ENCODE measurements at places on chromosomes 16 and 17.

GRCh38 chr16:54459509-54460262 lies 173.1 kb upstream of the IRX3 start:
- DNase-seq, result no peak

DNA sequence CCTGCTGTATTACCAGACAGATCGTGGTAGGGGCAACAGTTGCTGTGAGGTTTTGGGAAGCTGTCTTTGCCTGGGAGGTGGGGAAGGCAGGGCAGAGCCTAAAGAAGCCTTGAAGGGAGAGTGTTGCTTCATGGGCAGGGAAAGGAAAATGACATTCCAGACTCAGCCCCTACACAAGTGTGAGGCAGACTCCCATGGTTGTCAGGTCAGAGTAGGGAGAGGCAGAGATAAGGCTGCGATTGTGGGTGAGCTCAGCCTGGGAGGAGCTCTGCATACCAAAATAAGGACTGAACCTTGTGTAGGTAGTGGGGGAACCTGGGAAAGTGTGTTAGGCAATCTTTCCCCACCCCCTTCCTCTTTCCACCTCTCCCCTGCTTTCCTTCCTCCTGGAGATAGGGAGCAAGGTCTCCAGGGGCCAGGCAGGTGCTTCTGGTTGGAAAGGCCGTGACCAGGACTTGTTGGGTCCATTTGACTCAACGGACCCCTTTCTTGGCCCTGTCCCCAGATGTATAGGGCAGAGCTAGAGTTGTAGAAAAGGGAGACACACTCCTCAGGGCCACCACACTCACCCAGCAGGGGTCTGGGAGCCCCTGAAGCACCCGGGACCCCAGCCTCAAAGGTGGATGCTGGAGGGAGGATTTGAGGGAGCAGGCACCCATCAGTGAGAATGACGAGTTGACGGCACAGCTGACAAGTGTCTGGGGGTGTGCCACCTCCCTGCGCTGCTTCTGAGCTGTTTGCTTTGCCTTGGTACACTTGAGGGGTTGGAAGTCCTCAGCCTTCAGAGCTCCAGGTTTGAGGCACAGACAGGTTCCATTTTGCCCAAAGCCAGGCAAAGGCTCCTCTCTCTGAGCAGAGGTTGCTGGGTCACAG lies 18.5 kb upstream of the TOB1 start:
- no peak for DNase-seq

- no peak for DNase-seq
Observed at GRCh38 chr16:24755201-24755874, 25.9 kb downstream of the TNRC6A start.

DNA sequence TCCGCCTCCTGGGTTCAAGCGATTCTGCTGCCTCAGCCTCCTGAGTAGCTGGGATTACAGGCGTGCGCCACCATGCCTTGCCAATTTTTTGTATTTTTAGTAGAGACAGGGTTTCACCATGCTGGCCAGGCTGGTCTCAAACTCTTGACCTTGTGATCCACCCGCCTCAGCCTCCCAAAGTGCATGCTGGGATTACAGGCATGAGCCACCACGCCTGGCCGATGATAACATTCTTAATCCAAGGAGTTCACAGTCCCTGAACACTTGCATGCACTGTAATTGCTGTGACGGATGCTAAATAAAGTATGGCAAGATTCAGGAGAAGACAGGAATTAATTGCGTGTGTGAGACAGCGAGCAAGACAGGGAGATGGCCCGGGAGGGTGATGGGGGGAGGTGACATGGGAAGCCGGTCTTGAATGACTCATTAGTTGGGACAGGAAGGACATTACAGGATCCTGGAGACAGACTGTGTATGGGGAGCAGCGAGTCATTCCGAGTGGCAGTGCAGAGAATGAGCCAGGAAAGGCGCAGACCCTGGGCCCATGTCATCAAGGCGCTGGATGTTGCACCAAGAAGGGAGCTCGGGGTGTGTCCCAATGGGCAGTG lies 6.7 kb downstream of the ABCA3 start:
- DNase-seq, result no peak

DNA sequence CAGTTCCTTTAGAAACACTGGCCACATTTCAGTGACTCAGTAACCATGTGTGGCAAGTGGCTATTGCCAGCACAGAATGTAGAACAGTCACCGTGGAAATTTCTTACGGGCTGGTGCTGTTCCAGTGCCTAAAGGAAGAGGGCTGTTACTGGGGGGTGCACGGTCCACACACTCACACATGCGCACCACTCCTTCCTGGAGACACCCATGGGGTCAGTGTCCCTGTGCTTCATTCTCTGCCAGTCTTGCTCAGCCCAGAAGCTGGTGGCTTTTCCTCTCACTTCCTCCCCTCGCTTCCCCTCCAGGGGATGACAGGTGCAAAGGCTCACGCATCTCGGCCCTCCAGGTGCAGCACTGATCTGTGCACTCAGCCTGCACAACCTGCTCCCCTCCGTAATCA lies 115.6 kb downstream of the CCDC182 start:
- peak; percentile 66 for DNase-seq

DNA sequence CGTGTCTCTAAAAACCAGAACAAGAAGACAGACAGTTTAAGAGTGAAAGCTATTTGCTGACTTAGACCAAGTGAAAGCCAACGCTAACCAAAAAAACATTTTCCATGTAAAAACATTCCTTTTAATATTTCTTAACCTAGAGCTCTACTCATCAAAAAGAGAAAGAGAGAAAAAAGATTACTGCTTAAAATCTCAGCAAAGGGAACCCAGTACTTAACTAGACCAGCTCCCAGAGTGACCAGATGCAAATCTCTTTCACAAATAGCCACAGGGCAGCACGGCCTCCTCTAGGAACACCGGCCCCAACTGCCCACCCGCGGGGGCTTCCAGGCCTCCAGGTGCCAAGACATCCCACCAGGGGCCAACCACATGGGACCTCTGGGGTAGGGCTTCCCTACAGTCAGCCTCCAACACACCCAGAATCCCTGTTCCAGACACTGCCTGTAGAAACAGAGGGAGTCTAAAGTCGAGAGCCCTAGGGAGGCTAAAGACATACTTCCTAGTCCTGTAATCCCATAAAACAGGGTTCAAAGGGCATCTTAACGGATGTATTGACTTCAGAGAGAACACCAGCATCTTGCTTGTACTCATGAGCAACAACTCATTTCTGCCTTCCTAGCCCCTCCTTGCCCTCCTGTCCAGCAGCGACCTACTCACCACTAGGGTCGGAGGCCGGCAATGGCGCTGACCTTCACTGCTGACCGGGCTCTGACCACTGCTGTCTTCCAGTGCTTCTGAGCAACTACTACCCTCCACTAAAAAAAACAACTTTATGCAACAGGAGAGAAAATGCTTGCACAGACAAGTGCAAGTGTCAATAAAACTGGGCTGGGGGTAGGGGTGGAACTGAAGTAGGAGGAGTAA lies 21.3 kb downstream of the ZCCHC14 start:
- no peak for DNase-seq

- DNase-seq, result no peak
Observed at GRCh38 chr17:37066322-37067255, 117.8 kb downstream of the AATF start.

DNA sequence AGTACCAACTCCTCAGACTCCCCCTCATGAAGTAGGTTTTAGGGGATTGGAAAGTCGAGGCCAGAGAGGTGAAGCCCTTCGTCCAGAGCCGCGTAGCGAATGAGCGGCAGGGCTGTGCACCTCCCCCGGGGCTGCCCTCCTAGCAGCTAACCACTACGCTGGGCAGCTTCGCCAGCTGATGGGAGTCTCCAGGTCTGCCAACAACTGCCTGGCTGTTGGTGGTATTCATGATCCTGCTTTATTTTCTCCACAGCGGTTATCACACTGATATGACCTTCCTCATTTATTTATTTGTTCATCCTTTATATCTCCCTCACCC lies 773 bp upstream of the NETO2 start:
- no peak for DNase-seq

DNA sequence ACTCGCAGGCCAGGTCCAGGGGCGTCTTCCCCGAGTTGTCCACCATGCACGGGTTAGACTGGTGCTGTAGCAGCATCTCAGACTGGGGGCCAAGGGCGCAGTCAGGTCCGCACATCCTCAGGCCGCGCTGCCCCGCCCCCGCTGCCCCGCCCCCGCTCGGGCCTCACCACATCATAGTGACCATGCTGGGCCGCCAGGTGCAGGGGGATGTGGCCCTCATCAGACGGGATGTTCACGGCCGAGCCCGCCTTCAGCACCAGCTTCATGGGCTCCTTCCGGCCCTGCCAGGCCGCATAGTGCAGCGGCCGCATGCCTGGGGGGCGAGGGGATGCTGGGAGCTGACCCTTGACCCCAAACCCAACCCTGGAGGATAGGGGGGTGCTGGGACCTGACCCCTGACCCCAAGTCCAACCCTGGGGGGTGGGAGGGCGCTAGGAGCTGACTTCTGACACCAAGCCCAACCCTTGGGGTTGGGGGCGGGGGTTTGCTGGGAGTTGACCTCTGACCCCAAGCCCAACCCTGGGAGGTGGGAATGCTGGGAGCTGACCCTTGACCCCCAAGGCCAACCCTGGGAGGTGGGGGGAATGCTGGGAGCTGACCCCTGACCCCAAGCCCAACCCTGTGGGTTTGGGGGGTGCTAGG lies 7.0 kb downstream of the CASKIN1 start:
- no peak for DNase-seq

DNA sequence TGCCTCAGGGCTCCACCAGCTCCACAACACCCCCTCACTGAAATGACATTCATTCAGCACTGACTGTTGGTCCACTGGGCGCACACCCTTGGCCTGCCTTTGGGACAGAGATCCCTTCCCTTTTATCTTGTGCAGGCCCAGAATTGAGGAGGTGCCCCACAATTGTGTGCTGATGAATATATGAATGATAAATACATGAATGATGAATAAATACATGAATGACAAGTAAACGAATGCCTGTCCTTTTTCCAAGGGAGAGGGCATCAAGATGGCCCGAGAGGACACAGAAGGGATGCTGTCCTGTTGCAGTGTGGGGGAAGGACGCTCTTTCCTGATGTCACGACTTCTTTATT lies 5.7 kb downstream of the CCR7 start:
- no peak for DNase-seq

GRCh38 chr17:1197781-1198490 lies 18.2 kb upstream of the ABR start:
- peak; percentile 86 for DNase-seq

- DNase-seq, result no peak
Observed at GRCh38 chr17:14452856-14453255, 152.0 kb downstream of the HS3ST3B1 start.

GRCh38 chr17:62822080-62822904 lies 14.2 kb upstream of the MARCHF10 start:
- DNase-seq, result no peak

- no peak for DNase-seq
Observed at GRCh38 chr16:1929105-1929504, 10.9 kb upstream of the HS3ST6 start.

- no peak for DNase-seq
Observed at GRCh38 chr17:75110234-75110937, 617 bp downstream of the ARMC7 start.

GRCh38 chr17:76382803-76383545 lies 1.4 kb upstream of the SPHK1 start:
- peak; percentile 78 for DNase-seq

DNA sequence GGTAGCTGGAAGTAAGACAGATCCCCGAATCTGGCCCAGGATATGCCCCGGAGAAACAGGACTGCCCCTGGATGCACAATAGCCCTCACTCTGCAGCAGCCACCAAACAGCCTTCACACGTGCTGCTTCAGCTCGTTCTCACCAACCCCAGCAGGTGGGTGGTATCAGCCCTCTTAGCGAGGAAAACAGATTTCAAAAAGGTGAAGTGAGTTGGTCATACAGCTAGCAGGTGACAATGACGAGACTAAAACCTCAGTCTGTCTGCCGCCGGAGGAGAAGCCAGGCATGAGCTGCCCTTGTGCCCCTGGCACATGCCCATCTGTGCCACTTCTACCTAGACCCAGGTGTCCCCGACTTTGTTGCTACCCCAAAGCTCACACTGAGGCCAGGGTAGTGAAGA lies 92.4 kb downstream of the YPEL2 start:
- DNase-seq, result no peak

DNA sequence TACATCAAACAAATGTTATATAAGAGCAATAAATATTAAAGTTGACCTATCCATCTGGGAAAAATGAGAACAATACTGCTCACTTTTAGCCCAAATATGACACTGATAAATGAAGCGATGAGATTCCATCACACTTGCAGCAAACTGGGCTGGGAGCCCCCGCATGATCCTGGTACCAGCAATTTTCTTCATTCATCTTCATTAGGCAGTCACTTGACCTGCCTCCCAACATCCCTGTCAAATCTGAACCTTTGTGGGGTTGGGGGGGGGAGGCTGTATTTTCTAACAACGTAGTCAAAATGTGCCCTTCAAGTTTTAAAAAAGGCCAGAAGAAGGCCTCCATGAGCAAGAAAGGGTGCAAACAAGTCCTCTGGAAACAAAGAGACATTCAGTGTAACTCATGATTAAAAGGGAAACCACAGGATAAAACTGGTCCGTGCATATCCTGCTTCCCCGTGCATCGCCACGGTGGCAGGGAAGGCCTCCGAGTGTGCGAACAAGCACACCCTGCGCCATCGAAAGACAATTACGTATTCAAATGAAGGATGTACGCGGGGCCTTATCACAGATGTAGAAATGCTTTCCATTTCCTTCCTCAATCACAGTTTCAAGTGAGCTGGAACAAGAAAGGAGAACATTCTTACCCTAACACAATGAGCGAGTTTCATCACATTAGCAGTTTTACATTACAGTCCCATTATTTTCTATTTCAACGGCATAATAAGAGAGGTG lies 48.4 kb downstream of the TOX3 start:
- no peak for DNase-seq

DNA sequence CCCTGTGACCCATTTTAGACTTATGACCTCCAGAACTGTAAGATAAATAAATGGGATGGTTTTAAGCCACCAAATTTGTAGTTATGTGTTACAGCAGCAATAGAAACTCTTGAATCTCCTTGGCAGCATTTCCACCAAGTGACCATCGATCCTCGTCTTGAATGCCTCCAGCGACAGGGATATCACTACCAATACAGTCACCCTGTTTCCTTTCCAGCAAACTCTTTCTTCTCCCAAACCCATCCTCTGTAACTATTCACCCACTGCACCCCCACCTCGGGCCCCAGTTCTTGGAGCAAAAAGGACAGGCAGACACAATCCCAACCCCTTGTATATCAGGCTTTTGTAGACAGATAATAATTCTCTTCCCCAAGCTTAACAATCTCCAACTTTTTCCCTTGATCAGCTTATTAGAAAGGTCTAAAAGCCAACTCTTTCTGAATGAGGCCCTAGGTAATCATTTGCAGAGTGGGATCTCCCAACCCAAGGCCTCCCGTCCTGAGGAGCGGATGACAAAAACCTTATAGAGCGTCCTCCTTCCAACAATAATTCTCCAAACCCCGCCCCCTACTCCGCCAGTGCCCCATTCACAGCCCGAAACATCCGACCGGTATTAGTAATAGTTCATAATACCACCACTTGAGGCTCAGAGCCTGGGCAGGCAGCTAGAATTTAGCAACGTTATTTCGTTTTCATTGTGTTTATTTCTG lies 14.7 kb upstream of the PLLP start:
- no peak for DNase-seq

GRCh38 chr17:31538080-31538762 lies 146.7 kb downstream of the RAB11FIP4 start:
- peak; percentile 64 for DNase-seq

- DNase-seq, result no peak
Observed at GRCh38 chr17:31202968-31203367, 94.1 kb downstream of the OMG start.
